Cardiac septum (tissue), 1 donor: ENCODE measurements at places on chromosomes 7 and 10. TPM values are rescaled to one million over a fixed set of nuclear protein-coding genes. Genes with fewer than 3 reads are reported as not detected.

ZNF273 gene
- 3.0 TPM for total RNA-seq

- no peak for DNase-seq
Measured at GRCh38 chr10:132572545-132572937, 35.0 kb downstream of the INPP5A start.

DNA sequence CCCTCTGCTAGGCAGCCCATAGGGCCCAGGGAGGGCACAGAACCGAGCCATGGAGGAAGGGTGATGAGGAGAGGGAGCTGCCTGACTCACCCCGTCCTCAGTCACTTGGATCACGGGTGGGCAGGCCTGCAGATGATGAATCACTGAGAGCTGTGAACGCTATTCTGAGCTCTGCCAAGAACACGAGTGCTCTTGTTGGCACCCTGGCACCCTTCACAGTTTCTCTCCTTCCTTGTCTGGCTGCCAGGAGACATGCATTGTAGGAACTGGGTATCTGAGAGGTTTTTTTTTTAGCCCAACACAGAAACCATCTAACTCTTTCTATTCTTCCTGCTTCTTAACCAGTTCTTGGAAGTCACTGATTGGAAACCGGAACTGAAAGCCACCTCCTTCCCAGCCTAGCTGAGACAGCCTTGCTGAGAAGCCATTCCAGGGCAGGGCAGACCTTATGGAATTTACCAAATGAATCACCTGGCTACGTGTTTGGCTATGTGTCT lies 82.1 kb downstream of the SLC37A3 start:
- peak; percentile 81 for DNase-seq

GRCh38 chr10:77116904-77117303 lies 520.7 kb downstream of the KCNMA1 start:
- no peak for DNase-seq

GRCh38 chr7:151742713-151743480 lies 134.0 kb downstream of the PRKAG2 start:
- DNase-seq = no peak

DNA sequence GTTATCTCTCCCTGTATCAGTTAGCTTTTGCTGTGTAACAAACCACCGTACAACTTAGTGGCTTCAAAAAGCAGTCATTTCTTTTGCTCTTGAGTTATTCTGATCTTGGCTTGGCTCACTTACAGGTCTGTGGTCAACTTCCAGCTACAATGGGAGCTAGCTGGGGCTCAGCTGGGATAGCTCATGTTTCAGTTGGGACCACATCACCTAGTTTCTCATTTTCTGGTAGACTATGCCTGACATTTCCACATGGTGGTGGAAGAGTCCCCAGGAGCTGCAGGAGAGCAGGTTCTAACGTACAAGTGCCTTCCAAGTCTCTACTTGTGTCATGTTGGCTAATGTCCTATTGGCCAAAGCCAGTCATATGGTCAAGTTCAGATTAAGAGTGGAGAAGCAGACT lies 25.8 kb upstream of the PIP4K2A start:
- no peak for DNase-seq

GRCh38 chr10:21336476-21337170 lies 188.9 kb downstream of the SKIDA1 start:
- DNase-seq = no peak

DNA sequence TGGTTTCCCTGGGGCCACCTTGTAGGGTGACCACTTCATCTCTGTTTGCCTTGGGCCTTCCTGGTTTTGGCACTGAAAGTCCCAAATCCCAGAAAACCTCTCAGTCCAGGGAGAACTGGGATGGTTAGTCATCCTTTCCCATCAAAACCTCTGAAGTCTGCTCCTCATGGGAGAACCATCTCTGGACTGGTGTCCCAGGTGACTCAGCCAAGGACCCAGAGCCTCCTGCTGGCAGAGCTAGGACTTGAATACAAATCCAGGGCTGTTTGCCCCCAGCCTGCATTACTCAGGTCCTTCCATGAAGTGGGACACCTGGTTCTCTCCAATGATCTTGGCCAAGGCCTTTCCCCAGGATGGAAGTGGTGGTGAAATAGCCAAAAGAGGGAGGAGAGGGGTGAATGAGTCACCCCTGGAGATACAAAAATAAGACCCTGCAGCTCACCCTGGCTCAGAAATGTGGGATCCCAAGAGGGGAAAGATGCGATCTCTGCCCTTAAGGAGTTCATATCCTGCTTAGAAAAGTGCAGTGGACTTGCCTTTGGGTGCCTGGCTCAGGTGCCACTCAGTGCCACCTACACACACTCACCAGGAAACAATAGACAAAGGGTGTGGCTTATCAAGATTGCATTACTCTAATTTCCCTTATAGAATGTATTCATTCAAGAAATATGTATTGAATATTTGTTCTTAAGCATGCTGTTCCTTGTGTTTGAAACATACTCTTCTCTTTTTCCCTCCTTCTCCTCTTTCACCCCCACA lies 22.0 kb downstream of the ADRA2A start:
- peak; percentile 57 for DNase-seq
